ENCODE measurements at places on chromosomes 4 and X. TPM values are rescaled to one million over a fixed set of nuclear protein-coding genes. Genes with fewer than 3 reads are reported as not detected.

DNA sequence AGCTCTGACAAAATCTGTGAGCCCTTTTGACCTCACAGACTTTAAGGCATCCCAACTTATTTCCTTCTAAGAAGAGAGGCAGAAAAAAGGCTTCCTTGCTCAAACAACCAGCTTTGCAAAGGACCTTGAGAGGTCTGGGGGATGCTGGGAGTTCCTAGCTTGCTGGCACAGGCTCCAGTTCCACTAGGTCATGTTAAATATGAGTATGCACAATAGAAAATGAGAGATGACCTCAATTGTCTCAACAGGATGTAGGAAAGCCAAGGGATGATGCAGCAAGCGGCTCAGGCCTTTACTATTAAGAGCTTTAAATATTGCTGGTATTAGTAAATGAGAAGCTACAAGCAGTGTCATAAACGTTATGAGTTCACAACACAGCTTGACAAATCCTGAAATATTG, 13.3 kb upstream of the ZNF827 start:
- no peak overlapping the region for H3K27ac ChIP-seq
- no peak overlapping the region for H3K4me3 ChIP-seq
- H3K27me3 ChIP-seq = peaks cover 2% of the 10 kb centered on the region
- no peak for DNase-seq
- no peaks in the 10 kb centered on the region for H3K36me3 ChIP-seq

DNA sequence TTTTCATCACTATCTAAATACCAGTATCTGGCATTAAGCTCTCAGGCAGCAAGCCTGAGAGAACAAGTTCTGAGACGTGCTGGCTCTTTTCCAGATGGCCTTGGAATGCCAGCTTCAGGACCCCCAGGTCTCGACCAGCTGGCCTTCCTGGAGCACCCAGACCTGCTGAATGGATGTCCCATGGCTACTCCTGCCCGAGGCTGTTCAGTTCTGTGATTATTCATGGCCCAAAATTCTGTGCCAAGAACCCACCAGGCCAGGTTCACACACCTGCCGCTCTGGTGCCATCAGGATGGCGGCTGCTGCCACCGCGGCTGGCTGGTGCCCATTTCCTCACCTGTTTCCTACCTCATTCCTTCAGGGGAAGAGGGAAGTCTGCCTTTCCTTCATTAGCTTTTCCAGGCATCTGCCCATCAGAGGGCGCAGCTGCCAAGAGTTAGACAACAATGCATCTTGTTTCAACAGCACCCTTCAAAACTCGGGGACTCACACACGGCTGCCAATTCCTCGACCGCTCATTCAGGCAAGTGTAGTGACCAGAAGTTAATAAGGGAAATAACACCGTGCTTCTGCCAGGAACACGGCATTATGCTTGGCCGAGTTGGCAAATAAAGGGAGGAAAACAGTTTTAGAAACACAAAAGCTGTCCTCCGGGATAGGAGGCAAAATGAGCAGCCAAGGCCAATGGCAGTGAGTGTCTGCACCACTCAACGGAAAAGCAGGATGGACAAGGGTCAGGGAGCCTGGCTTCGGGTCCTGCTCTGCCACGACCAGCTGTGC, 173.8 kb downstream of the NSUN7 start:
- H3K27me3 ChIP-seq = no peaks in the 10 kb centered on the region
- H3K4me1 ChIP-seq = no peaks in the 10 kb centered on the region
- no peaks in the 10 kb centered on the region for H3K36me3 ChIP-seq
- no peak overlapping the region for H3K4me3 ChIP-seq

DNA sequence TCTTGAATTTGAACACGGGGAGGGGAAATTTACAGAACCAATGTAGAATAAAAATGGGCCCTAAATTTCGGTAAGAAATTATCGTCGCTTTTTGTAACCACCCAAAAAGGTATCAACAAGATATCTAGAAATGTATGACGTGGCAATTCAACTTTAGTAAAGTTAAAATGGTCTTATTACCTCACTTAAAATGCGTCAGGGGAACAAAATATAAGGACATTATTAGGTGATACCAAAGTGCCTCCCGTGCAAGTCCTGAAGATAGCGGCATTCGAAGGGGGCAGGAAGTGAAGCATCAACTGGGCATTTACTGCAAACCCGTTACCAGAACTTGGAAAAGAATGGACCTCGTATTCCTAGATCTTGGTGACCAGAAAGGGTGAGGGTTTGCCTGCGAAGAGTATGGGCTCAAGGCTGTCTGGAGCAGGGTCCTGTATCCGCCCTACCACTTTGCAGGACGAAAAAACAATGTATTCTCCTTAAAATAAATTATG, 980 bp downstream of the AP1S2 start:
- peak overlapping the region; percentile 51 for H3K27ac ChIP-seq
- H3K27me3 ChIP-seq = peaks cover 24% of the 10 kb centered on the region
- H3K4me1 ChIP-seq = peaks cover 18% of the 10 kb centered on the region
- peak overlapping the region; percentile 84 for H3K4me3 ChIP-seq
- peak; percentile 7 for DNase-seq
- peaks cover 4% of the 10 kb centered on the region for H3K36me3 ChIP-seq

DNA sequence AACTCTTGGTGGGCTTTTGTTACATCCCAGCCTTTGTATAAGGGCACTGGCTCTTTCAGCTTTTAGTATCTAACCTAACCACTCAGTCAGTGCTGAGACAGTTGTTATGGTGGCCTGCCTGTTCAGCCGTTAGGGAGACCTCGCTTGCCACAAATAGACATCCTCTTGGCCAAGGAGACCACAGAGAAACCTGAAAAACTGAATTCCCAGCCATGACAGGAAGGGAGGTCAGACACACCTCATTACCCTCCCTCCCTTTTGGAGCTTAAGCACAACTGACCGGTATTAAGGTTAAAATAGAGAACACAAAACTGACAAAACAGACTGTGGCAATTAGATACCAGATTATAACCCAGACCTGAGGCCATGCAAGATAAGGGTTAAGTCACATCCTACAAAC, 1639.3 kb downstream of the RPA4 start:
- H3K27ac ChIP-seq = no peak overlapping the region
- no peaks in the 10 kb centered on the region for H3K27me3 ChIP-seq
- H3K36me3 ChIP-seq = no peaks in the 10 kb centered on the region
- H3K4me3 ChIP-seq = no peak overlapping the region
- no peaks in the 10 kb centered on the region for H3K4me1 ChIP-seq
- DNase-seq = no peak

DNA sequence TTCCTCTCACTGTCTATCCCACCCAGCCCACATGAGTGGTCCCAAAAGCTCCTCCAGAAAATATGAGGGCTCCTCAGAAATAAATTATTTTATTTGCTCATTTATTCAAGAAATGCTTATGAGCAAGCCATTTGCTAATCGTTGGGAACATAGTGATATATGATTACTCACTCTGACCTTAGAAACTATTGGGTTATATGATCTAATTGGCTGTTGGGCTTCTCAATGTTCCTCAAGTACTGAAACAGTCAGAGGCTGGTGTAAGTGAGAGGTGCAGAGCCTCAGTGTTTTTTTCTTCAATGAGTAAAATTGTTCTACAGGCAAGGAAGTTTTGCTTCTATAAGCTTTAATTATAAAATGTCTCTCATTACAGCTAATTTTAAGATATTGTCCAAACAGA, 893.8 kb upstream of the INTU start:
- no peaks in the 10 kb centered on the region for H3K36me3 ChIP-seq
- H3K27ac ChIP-seq = no peak overlapping the region
- no peak overlapping the region for H3K4me3 ChIP-seq

DNA sequence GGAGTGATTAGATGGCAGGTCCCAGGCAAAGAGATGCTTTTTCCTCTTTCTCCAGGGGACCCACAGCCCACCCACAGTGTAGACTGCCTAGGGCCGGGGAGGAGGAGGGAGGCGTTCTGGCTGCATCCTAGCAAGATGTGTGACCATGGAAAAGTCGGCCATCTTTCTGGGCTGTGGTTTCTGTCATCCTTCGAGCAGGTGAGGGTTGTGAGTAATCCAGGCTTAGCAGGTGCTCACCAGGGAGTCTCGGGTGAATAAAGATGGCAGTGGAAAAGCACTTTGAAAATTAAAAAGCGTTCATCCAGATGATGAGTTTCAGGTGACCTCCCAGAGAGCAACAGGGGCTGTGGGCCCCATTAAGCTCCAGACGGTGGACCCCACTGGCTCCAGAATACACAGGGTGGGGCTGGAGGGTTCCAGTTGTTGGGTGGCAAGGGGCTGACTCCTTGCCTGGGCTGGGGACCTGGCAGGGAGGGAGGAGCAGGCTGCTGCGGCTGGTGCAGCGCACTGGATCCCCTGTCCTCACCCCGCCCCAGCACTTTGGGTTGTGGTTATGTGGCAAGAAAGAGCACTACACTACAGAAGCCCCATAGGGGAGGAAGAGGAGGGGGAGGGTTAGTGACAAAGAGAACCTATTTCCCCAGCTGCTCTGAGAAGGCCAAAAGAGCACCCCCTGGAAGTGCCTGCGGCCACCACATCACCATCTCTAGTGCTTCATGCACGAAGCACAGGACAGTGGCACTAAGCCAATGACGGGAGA, 23.7 kb downstream of the ELF4 start:
- H3K27ac ChIP-seq = peak overlapping the region; percentile 93
- no peaks in the 10 kb centered on the region for H3K36me3 ChIP-seq
- peaks cover 90% of the 10 kb centered on the region for H3K4me1 ChIP-seq
- H3K4me3 ChIP-seq = peak overlapping the region; percentile 89
- DNase-seq = peak; percentile 85
- H3K27me3 ChIP-seq = peaks cover 3% of the 10 kb centered on the region

GRCh38 chrX:137654481-137654880, 88.6 kb downstream of the ZIC3 start:
- H3K36me3 ChIP-seq = no peaks in the 10 kb centered on the region
- no peaks in the 10 kb centered on the region for H3K27me3 ChIP-seq
- H3K4me3 ChIP-seq = no peak overlapping the region

GRCh38 chrX:71870208-71871098, 40.2 kb upstream of the NHSL2 start:
- no peaks in the 10 kb centered on the region for H3K4me1 ChIP-seq
- H3K27ac ChIP-seq = no peak overlapping the region
- no peak overlapping the region for H3K4me3 ChIP-seq
- no peaks in the 10 kb centered on the region for H3K36me3 ChIP-seq
- DNase-seq = no peak

- H3K4me1 ChIP-seq = no peaks in the 10 kb centered on the region
- H3K4me3 ChIP-seq = no peak overlapping the region
- no peak for DNase-seq
- H3K27ac ChIP-seq = no peak overlapping the region
Observed at GRCh38 chr4:123359449-123360315, 36.9 kb upstream of the SPRY1 start.

The CYTL1 gene
- 13.5 TPM for polyA plus RNA-seq

The MAGEA2B gene
- not detected for polyA plus RNA-seq

The YY2 gene
- polyA plus RNA-seq = 0.69 TPM

The UFSP2 gene
- 24.9 TPM for polyA plus RNA-seq

The SMIM10 gene
- polyA plus RNA-seq = not detected

The MAGEB2 gene
- polyA plus RNA-seq = not detected

The DTHD1 gene
- 7.4 TPM for polyA plus RNA-seq

The REELD1 gene
- polyA plus RNA-seq = not detected
